Esophagus squamous epithelium (tissue), 5 donors: ENCODE measurements at places on chromosomes 5 and 9.
A peak's percentile ranks its signal among the peaks of the same experiment; 100 is the strongest.

- DNase-seq: no peak
- no peaks in the 10 kb centered on the region for H3K27me3 ChIP-seq
- H3K36me3 ChIP-seq: peaks cover 4% of the 10 kb centered on the region
Observed at GRCh38 chr9:686321-686813, 155.1 kb upstream of the DMRT1 start.

DNA sequence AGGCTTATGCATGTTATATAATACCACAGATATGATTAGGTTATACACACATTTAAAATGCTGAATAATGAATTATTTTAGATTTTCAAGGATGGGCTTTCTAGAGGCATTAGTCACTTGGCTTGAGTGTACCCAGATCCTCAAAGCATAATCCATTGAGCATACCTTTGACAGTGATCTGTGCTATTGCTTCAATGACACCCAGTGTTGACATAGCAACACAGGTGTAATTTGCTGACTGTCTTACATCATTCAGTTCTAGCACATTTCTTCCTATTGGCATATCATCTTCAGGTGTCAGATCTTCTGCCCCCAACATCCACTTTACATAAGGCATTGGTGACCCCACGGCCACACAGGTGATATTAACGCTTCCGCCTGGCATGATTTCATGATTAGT, 721.5 kb upstream of the DMAC1 start:
- no peaks in the 10 kb centered on the region for H3K36me3 ChIP-seq
- no peaks in the 10 kb centered on the region for H3K27me3 ChIP-seq
- no peaks in the 10 kb centered on the region for H3K4me1 ChIP-seq

- H3K27ac ChIP-seq: no peak overlapping the region
- no peak overlapping the region for H3K4me3 ChIP-seq
- H3K27me3 ChIP-seq: no peaks in the 10 kb centered on the region
- H3K4me1 ChIP-seq: no peaks in the 10 kb centered on the region
Observed at GRCh38 chr9:130472184-130472705, 27.5 kb downstream of the ASS1 start.

GRCh38 chr5:128334010-128334716, 203.9 kb downstream of the FBN2 start:
- no peak for DNase-seq
- no peak overlapping the region for H3K4me3 ChIP-seq
- H3K27ac ChIP-seq: no peak overlapping the region
- no peaks in the 10 kb centered on the region for H3K4me1 ChIP-seq
- no peaks in the 10 kb centered on the region for H3K27me3 ChIP-seq

- H3K27me3 ChIP-seq: no peaks in the 10 kb centered on the region
- peak overlapping the region; percentile 96 for H3K27ac ChIP-seq
- no peak for DNase-seq
- H3K4me1 ChIP-seq: peaks cover 49% of the 10 kb centered on the region
- peak overlapping the region; percentile 82 for H3K4me3 ChIP-seq
- no peaks in the 10 kb centered on the region for H3K36me3 ChIP-seq
Observed at GRCh38 chr9:15304632-15305031, 2.4 kb downstream of the TTC39B start.

GRCh38 chr5:172420235-172420939, 33.9 kb downstream of the SH3PXD2B start:
- H3K36me3 ChIP-seq: peaks cover 12% of the 10 kb centered on the region
- peak overlapping the region; percentile 32 for H3K4me3 ChIP-seq
- peaks cover 95% of the 10 kb centered on the region for H3K4me1 ChIP-seq
- no peaks in the 10 kb centered on the region for H3K27me3 ChIP-seq
- no peak for DNase-seq

- no peaks in the 10 kb centered on the region for H3K27me3 ChIP-seq
- no peaks in the 10 kb centered on the region for H3K36me3 ChIP-seq
- peak overlapping the region; percentile 86 for H3K27ac ChIP-seq
- H3K4me1 ChIP-seq: peaks cover 28% of the 10 kb centered on the region
- peak overlapping the region; percentile 50 for H3K4me3 ChIP-seq
- DNase-seq: no peak
Observed at GRCh38 chr5:68288707-68289134, 73.2 kb downstream of the PIK3R1 start.

DNA sequence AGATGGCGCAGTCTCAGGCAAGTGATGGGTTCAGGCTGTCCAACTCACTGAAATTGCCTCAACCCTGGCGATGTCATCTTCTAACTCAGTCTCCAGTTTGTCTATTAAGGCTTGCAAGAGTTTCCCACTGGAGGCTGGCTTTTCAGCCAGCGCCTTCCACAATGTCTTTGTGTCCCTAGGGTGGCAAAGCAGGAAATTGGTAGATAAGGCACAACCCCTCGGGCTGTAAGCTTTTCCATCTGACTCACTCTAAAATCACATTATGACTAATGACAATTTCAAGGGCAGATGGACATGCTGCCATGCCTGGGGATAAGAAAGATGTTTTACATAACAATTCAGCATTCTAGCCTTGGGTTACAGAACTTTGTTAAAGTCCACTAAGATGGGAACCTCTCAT, 61.9 kb downstream of the MROH2B start:
- no peaks in the 10 kb centered on the region for H3K27me3 ChIP-seq
- H3K27ac ChIP-seq: no peak overlapping the region
- H3K36me3 ChIP-seq: no peaks in the 10 kb centered on the region
- no peak overlapping the region for H3K4me3 ChIP-seq
- DNase-seq: no peak

GRCh38 chr5:171926311-171926710, 80.1 kb downstream of the FBXW11 start:
- no peak overlapping the region for H3K27ac ChIP-seq
- H3K4me3 ChIP-seq: no peak overlapping the region
- no peaks in the 10 kb centered on the region for H3K36me3 ChIP-seq
- H3K27me3 ChIP-seq: no peaks in the 10 kb centered on the region
- H3K4me1 ChIP-seq: no peaks in the 10 kb centered on the region

- no peaks in the 10 kb centered on the region for H3K27me3 ChIP-seq
- H3K36me3 ChIP-seq: no peaks in the 10 kb centered on the region
- DNase-seq: no peak
- peak overlapping the region; percentile 54 for H3K4me3 ChIP-seq
- peak overlapping the region; percentile 89 for H3K27ac ChIP-seq
- peaks cover 29% of the 10 kb centered on the region for H3K4me1 ChIP-seq
Observed at GRCh38 chr5:154683101-154683880, 71.9 kb upstream of the LARP1 start.
